Activated T-helper 1 cell treated with anti-CD3 and anti-CD28 coated beads, Interleukin-12 subunit alpha, Interleukin-12 subunit beta, Interleukin-2, Interleukin-4 antibody, amounts not matched to agents 30 ng/mL and 10 ng/mL and 1 ng/mL, durations not matched to agents 14 hours and 24 hours and 36 hours (primary cell): ENCODE measurements at places on chromosomes 12 and 14.

- no peak for DNase-seq
These were observed 144.2 kb downstream of the C12orf75 start for GRCh38 chr12:105474672-105475071.

DNA sequence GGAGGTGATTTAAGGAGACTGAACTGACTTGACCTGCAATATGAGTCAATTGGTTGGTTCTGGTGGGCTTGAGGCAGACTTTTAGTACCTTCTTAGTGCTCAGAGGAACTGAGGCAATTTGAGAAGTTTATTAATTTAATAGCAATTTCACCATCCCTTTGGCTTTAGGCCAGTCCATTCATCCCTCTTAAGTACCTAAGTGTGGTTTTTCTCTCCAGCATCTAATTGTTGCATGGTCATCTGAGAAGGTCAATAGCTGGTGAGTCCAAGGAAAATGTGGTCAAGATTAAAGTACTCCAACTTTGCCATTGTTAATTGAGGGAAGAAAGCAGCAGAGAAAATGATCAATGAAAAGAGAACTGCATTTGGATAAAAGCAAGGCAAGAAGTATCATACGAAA lies 115.4 kb upstream of the DYRK2 start:
- DNase-seq: no peak

DNA sequence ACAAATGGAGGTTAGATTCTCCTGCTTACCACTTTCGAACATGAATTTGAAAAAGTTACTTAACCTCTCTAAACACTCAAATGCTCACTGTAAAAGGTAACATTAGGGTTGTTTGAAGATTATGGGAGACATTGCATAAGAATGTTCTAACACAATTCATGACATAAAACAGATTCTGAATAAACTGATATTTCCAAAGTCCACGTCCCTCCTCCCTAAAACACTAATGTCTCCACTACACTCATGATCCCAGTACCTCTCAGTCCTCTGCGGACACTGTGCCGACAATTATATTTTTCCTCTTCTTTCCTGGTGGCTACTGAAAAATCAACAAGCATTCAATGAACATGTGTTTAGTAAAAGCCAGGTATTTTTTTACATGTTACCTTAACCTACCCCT lies 18.8 kb upstream of the IAPP start:
- DNase-seq: no peak

DNA sequence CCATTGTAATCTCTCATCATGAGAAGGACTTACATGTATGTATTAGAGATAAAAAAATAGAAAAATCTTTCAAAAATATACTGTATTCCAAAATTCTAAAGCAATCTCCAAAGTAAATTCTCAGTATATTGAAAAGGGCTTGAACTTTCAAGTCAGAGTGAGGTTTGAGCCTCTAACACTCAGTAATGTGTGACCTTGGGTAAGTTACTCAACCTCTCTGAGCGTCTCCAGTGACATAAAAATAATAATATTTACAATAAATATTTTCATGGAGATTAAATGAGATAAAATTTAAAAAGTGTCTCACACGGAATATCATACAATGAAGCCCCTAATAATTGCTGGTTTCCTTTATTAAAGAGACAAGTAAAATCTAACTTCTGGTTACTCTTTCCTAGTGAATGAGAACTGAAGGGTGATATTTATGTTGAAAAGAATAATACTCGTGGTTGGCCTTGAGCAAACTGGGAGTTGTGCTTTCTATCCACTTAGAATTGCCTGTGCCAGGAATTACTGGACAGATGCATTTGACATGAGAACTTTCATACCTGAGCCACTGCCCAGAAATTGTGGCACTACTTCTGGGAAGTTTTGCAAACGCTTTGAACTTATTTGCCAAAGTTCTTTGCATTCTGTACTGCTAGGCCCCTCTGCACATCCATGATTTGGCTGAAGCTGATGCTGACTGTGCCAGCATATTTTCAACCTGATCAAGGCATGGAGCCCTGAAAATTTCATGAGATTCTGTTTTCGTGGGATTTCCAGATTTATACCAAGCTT lies 933.7 kb downstream of the GALC start:
- DNase-seq: no peak

DNA sequence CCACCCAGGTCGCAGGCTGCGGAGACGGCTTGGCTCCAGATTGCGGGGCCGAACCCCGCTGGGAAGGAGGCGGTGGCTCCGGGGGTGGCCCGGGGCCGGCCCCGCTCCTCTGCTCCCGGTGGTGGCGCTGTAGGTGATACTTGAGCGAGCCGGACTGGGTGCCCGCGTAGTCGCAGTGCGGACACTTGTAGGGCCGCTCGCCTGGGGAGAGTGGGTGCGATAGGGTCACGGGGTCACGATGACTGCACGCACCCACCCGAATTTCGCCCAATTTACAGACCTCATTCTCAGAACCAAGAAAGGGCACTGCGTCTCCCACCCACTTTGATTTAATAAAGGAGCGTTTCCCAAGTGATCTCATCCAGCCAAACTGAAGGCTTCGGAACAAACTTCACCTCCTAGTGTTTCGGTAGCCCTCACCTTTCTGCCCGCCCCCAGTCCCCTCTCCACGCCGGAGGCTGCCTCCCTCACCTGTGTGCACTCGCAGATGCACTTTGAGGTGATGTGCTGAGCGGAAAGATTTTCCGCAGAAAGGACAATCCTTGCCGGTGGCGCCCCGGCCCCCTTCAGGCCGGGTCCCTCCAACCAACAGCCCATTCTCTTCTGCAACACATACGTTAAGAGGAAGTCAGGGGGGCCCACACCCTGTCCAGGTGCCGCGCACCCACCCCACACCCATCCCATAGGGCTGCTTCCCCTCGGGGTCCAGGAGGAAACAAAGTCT lies 7.4 kb downstream of the ZNF219 start:
- no peak for DNase-seq

- DNase-seq: no peak
These were observed 771 bp upstream of the AVPR1A start for GRCh38 chr12:63151623-63152320.

DNA sequence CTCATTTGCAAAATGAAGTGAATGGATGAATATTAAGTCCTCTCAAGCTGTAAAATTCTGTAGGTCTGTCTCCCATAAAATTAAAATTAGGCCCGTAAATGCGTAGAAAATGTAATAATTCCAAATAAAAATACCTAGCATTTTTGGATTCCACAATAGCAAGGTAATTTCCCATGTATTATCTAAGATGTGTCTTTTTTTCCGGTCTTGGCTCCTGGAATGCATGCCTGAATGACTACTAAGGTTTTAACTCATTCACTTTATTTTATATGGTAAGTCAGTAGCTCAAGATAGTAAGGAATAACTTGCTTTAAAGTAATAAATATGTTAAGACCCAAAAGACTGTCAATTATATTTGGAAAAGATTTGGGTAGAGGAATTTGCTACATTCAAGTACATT lies 11.1 kb downstream of the TXNRD1 start:
- DNase-seq: no peak

GRCh38 chr12:90449611-90450010 lies 505.4 kb downstream of the CCER1 start:
- DNase-seq: no peak

- DNase-seq: no peak
These were observed 24.1 kb downstream of the FGF23 start for GRCh38 chr12:4355156-4356040.

- DNase-seq: no peak
These were observed 259.9 kb upstream of the GARIN6 start for GRCh38 chr12:99387661-99388060.

DNA sequence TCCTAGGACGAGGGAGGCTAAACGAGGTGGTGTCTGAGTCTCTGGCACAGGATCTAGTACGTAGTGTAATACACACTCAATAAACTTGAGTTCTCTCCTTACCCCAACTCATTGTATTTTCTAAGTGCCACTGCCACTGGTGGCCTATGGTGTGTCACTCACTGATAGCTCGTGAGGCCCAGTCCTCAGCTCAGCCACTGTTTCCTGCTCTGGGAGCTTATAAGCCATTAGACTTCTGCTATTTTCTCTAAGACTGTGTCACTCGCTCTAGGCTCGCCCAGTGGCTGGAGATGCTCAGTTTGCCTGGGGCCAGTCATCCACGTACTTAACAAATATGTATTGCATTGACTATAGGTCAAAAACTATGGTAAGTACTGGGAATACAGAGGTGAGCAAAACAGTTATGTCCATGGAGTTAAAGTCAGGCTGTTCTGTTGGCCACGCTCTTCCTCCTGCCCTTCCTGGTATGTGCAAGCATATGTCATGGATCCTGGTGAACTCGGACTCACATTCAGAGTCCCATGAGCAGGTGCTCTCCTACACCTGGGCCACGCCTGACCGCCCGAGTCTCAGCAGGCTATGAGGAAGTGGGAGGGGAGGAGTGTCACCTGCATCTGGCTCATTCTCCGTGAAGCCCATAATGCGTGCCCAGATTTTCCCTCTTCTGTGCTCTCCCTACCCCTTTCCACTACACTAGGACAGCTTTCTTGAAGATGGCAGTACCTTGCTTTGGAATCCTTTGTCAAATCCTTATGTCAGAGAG lies 41.6 kb downstream of the DEGS2 start:
- DNase-seq: no peak

DNA sequence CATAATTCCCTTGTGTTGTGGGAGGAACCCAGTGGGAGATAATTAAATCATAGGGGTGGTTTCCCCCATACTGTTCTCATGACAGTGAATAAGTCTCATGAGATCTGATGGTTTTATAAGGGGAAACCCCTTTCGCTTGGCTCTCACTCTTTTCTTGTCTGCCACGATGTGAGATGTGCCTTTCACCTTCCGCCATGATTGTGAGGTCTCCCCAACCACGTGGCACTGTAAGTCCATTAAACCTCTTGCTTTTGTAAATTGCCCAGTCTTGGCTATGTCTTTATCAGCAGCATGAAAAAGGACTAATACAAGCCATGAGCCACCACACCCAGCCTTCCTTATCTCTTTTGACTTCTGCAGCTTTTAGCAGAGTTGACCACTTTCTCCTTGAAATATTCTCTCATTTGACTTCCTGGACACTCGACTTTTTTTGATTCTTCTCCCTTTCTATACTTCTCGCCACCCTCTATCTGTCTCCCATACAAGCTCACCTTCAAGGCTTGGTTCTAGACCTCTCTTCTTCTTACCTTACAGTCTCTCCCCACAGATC lies 2.3 kb downstream of the MTERF2 start:
- no peak for DNase-seq

DNA sequence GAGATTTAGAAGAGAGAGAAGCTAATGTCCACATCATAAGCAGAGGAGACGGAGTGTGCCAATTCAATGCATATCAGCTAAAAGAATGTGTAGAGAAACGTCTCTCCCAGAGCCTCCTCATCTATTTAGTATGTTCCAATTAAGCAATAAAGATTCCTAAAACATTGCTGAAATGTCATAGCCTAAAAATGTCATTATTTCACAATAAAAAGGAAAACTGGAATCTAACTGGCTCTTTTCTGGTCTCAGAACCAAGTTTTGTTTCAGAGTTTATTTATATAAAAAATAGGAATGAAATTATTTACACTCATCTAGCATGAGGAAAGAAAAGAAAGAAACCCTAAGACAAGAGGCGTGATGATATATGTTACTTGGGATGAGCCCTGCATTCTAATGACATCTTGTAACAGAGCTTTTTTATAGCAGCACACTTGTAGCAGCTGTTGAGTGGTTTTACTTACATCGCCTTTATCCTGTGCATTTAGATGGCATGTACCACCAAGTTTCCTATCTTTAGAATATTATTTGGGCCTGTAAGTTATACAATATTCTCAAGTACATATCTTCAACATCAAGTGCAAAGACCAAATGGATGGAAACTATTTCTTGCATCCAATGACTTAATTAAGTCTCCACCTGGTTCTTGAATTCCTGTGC lies 266.3 kb upstream of the PRKD1 start:
- no peak for DNase-seq

GRCh38 chr14:44945264-44945663 lies 16.5 kb downstream of the KLHL28 start:
- DNase-seq: no peak

GRCh38 chr14:44798386-44799242 lies 163.1 kb downstream of the KLHL28 start:
- no peak for DNase-seq

DNA sequence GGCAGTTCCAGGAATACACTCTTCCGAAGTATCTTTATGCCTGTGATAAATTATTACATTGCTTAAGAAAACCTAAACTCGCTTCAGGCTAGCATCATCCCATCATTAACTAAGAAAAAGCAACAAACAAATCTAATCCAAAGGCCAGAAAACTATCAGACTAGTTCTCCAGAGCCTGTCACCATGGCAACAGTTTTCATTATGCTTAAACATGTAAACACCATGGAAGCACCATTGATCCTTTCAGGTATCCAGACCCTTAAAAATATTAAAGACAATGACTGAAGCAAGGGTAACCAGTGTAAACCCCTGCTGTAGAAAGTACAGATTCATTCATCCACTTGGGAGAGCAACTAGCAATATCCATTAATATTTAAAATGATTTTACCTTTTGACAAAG lies 9.8 kb downstream of the DAD1 start:
- DNase-seq: no peak

DNA sequence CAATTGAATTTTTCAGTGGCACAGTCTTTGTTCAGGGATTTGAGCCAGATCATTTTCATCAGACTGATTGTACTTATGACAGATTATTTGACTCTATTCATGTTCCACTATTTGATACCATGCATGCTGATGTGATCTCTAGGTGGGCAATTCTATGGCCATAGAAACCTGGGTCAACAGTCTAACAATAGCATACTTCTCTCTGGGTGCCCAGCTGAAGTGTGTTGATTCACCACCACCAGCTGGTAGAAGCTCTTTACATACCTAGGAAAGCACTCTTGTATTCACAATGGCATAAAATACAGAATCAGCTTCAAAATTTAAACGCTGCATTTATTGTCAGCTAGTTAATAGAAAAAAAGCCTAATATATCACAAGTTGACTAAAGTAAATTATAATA lies 90.2 kb upstream of the TMTC2 start:
- no peak for DNase-seq

DNA sequence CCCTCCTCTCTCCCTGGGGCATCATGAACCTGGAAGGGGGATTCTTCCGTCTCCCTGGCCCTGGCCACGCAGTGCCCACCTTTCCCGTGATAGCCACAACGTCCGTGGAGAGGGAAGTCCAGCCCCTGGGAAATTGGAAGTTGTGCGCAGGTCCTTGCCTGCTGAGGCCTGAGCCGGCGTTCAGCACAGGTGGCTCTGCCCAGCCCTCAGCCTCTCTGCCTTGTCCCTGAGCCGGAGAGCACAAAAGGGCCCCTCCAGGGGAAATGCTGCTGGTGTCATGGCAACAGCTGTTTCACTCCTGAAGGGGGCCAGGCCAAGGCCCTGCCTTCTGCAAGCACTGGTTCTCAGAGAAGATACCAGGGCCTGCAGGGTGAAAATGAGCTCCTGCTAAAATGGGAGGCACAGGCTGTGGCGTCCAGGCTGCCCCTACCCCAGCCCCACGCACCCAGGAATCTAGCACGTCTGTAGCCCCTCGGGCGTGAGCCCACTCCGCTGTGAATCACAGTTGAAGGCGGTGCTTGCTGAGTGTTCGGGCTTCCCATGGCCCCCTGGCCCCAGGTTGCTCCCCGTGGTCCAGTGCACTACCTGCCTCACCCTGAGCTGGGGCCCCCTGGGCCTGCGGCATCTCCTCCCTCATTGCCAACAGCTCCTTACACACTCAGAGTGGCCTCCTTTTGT lies 149.4 kb downstream of the ADGRD1 start:
- DNase-seq: no peak
